ENCODE measurements at places on chromosomes 2 and 18. TPM values are rescaled to one million over a fixed set of nuclear protein-coding genes. Genes with fewer than 3 reads are reported as not detected.

NYAP2 gene
- total RNA-seq: not detected

COL5A2 gene
- 220 TPM for total RNA-seq

SDC1 gene
- 9.6 TPM for total RNA-seq

ADI1 gene
- total RNA-seq: 35.3 TPM

FABP1 gene
- total RNA-seq: not detected

CCDC148 gene
- 0.35 TPM for total RNA-seq

NPHP1 gene
- total RNA-seq: 3.6 TPM

LYPD6B gene
- not detected for total RNA-seq

ABCG5 gene
- total RNA-seq: not detected

RAMP1 gene
- total RNA-seq: 1.6 TPM

REG1B gene
- total RNA-seq: not detected

RUFY4 gene
- 0.08 TPM for total RNA-seq

TMEM178A gene
- 3.5 TPM for total RNA-seq

AQP4 gene
- not detected for total RNA-seq

ACADL gene
- total RNA-seq: 0.83 TPM

MEP1B gene
- 0.12 TPM for total RNA-seq

SGPP2 gene
- total RNA-seq: not detected

TXNDC2 gene
- not detected for total RNA-seq
